ENCODE measurements at places on chromosomes 12 and 14.
A peak's percentile ranks its signal among the peaks of the same experiment; 100 is the strongest.

GRCh38 chr12:69254046-69254445 is 14.7 kb downstream of the CPSF6 start:
- DNase-seq = no peak

GRCh38 chr12:46439793-46440511 is 67.4 kb upstream of the SLC38A2 start:
- no peak for DNase-seq

- no peak for DNase-seq
These were observed 163.6 kb upstream of the TBX3 start for GRCh38 chr12:114847441-114848035.

GRCh38 chr12:56634242-56634836 is 4.2 kb upstream of the BAZ2A start:
- DNase-seq = no peak

DNA sequence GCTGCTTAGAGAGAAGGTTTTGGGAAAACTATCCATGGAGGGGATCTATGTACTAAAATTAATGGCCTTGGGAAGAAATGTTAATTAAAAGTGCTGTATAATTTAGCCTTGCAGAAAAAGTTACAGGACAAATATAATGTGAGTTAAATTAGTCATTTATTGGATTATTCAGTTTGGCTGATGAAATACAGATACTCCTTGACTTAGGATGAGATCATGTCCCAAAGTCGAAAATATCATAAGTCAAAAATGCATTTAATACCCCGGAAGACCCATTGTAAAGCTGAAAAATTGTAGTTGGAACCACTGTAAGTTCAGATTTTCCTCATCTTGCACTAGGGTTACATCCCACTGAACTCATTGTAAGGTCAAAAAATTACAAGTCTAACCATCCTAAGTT is 9.7 kb downstream of the RTRAF start:
- no peak for DNase-seq

- DNase-seq = no peak
These were observed 52.3 kb downstream of the FNTB start for GRCh38 chr14:65038966-65039365.

- DNase-seq = no peak
These were observed 16.2 kb downstream of the VPS33A start for GRCh38 chr12:122250047-122250446.

- DNase-seq = no peak
These were observed 6.4 kb upstream of the TBPL2 start for GRCh38 chr14:55446833-55447232.

GRCh38 chr12:65039301-65039700 is 81.8 kb downstream of the WIF1 start:
- DNase-seq = no peak

GRCh38 chr12:28568118-28568517 is 377.9 kb downstream of the CCDC91 start:
- DNase-seq = no peak

DNA sequence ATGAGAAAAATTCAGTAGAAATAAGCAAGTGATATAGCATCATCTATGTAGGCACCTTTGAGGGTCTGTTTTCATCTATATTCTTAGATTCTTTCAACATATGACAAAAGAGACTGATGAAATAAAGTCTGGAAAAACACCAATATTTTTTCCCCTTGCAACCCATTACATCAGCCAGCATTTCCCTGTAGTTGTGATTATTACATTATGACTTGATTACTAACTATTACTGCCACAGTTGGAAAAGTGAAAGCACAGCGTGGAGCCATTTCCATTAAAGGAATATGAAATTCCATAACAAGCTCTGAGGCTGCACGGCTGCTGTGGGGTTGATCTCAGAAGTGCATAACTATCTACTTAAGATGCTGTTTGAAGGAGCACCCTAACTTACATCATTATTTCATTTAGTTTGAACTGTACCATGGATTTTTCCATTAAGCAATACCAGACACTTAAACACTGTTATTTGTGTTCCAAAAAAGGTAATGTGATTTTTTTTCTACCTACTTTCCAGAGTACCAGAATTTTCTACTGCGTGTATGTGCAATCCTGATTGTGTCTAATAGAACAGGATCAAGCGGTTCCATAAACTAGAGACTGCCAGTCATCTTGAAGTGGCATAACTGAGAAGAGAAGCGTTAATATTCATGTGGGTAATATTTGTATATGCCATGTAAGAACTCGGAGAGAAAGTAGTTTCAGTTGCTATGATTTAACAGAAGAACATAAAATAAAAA is 405.5 kb downstream of the MDGA2 start:
- DNase-seq = no peak

DNA sequence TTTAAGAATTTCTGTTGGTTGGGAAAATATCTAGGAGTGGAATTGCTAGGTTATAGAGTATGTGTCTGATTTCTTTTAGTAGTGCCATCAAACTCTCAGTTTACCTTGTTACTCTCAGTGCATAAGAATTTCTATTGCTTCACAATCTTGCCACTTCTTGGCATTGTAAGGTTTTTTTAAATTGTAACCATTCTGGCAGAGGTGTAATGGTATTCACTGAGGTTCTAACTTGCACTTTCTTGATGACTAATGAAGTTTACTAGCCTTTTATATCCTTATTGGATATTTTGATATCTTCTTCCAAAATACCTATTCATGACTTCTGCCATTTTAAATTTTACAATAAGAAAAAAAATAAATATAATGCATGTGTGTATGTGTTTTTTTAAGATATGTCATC is 478.0 kb downstream of the NAV3 start:
- no peak for DNase-seq

- DNase-seq = no peak
These were observed 27.1 kb upstream of the CDK17 start for GRCh38 chr12:96427269-96427729.

GRCh38 chr12:109110988-109111495 is 5.3 kb upstream of the ACACB start:
- DNase-seq = peak; percentile 24

DNA sequence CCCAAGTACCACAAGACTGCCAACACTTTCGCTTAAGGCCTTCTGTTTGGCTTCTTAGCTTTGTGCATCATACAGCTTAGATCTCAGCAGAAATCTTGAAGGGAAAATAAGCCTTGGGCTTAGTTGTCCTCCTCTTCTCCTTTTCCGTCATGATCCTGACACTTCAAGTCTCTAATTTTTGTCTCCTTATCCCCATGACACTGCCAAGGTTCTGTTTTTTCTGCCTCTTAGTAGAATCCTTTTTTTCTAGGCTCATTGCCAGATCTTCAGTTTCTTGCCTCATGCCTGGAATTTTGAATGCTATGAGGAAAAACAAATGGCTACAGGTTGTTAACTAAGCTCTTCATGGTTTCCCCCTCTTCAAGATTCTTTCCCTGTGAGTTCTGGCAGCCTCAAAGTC is 450.4 kb downstream of the LRFN5 start:
- DNase-seq = no peak

DNA sequence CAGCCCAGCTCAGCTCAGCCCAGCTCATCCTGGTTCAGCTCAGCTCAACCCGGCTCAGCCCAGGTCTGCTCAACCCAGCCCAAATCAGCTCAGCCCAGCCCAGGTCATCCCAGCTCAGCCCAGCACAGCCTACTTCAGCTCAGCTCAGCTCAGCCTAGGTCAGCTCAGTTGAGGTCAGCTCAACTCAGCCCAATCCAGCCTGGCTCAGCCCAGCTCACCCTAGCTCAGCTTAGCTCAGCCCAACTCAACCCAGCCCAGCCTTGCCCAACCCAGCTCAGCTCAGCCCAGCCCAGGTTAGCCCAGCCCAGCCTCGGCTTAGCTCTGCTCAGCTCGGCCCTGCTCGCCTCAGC is 332.3 kb downstream of the TMEM121 start:
- DNase-seq = no peak

GRCh38 chr12:49190974-49191373 is 2.1 kb upstream of the TUBA1A start:
- no peak for DNase-seq

DNA sequence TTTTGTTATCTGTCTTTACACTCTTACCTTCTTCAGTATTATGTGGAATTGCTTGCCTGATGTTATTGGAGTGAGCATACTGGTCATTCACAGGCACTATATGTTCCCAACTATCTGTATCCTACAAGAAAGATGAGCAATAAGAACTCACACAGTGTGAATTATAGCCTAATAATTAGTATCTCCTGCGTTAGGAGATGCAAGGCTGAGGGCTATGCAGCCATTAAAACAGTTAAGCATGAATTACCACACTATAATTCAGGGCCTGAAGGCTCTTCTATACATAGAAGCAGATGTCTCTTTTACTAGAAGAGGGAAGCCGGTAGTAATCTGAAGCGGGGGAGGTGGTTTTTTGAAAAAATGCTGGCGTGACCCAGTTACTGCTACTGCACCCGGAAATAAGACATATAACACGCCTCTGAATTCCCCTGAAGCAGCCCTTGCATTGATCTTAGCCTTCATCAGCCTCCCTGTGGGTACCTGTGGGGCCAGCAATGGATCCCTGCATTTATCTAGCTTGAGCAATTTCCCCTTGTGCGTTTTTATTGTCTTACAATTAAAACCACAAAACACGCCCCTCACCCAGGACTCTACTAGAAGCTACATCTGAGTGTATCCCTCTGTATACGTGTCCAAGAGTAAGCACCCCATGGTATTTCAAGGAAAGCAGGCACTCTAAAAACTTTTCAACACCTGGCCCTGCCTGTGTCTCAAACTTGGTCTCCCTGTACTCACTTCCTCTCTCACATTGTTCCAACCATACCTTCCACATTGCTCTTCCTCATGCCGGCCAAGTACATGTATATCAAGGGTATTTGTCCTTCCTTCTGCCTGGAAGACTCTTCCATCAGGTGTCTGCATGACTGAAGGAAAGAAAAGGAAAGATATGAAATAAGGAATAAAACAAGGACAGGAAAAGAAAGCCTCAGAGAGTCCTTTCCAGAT is 210.9 kb upstream of the ARID2 start:
- peak; percentile 3 for DNase-seq

DNA sequence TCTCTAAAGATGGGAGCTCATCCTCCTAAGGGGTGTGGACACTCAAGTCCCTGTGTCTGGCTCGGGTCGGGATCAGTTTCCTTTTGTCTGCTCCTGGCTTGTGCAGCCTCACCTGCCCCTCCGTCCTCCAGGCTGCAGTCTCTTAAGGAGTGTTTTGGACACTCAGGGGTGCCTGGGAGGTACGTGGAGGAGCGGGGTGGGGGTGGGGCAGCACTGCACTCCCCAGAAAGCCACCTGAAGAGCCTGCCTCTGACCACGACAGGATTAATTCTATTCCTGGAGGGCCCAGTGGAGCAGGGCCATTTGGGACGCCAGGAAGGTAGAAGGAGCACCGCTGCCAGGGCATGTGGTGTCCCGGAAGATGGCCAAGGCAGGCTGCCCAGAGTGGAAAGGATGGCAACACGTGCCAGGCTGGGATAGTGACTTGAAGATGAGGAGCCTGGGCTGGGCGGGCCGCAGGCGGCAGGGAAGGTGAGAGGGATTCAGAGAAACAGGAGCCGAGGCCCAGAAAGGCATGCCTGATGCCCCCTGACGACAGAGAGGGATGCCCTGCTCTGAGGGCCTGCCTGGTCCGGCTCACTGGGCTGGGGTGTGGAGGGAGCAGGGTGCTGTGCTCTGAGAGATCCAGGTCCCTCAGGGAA is 14.8 kb upstream of the LRTM2 start:
- DNase-seq = no peak

DNA sequence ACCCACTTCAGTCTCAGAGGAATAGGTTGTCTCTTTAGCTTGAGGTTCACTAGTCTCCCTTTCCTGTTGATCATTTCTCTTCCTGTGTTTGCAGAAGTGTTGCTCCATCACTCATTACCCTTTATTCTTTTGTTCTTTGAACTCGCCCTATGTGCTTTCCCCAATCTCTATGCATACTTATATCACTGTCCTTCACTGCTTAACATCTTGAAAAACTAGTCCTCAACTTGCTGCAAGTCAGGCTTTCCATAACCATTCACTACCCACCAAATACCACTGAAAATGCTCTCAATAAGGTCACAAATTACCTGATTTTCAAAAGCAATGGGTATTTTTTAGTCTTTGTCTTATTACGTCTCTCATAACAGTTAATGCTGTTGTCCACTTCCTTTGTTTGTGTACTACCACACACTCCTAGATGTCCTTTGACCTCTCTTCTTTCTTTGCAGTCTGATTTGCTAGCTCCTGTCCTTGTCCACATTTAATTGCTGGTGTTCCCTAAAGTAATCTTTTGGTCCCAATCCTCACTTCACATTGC is 80.8 kb downstream of the RIC8B start:
- DNase-seq = no peak

GRCh38 chr14:39875028-39875427 is 442.8 kb upstream of the FBXO33 start:
- DNase-seq = no peak

GRCh38 chr12:32211900-32212156 is 105.2 kb downstream of the BICD1 start:
- no peak for DNase-seq

GRCh38 chr14:70045844-70046535 is 142.8 kb downstream of the SLC8A3 start:
- no peak for DNase-seq

DNA sequence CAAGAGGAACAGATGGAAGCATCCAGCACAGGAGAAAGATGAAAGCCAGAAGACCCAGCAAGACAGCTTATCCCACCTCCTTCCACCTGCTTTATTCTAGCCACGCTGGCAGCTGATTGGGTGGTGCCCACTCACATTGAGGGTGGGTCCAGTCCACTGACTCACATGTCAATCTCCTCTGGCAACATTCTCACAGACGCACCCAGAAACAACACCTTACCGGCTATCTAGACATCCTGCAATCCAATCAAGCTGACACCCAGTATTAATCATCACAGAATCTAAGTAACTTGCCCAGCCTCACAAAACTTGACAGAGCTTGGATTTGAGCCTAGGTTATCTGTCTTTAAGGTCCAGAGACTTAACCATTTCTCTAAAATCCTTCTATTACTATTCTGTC is 208.9 kb downstream of the PAH start:
- no peak for DNase-seq

- DNase-seq = no peak
These were observed 66.1 kb downstream of the ELK3 start for GRCh38 chr12:96260231-96260630.

DNA sequence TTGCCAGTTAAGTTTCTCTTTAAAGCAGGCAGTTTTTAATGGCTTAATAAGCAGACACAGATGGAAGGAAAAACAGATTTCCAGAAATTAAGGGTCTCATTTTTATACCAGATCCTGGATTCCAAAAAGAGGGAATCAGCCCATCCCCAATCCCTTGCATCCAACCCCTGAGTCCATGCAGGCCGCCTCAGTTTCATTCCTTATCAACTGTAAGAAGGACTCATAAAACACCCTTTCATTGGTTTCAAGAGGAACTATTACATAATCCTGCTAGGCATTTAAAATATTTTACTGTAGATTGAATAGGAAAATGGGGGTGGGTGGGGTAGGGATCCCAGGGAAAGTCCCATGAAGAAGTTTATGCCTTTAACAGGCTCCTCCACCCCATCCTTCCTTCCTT is 9.4 kb downstream of the CCDC184 start:
- DNase-seq = no peak

DNA sequence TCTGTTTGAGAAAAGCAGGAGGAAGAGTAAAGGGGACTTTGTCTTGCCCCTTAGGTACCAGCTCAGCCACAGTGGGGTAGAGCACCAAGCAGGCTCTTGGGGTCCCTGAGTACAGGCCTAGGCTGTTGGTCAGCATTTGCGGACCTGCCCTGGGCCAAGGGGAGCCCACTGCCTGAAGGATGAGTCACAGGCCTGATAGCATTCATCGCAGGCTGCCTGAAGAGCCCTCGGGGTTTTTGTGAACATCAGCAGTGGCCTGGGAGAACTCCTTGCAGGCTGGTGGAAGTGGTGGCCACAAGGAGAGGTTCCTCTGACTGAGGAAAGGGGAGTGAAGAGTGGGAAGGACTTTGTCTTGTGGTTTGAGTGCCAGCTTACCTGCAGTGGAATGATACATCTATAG is 25.0 kb upstream of the P2RX7 start:
- DNase-seq = no peak

GRCh38 chr12:1019283-1019682 is 28.3 kb downstream of the ERC1 start:
- no peak for DNase-seq

Data from stimulated activated CD4-positive, alpha-beta T cell treated with anti-CD3 and anti-CD28 coated beads, TNF-alpha, amount 100 ng/mL, for 1 hour (primary cell).